ENCODE measurements at places on chromosomes 13 and 19. TPM values are rescaled to one million over a fixed set of nuclear protein-coding genes. Genes with fewer than 3 reads are reported as not detected.
A peak's percentile ranks its signal among the peaks of the same experiment; 100 is the strongest.

GRCh38 chr13:30724778-30725177 lies 10.6 kb upstream of the ALOX5AP start:
- H3K27ac ChIP-seq = no peak overlapping the region
- H3K4me3 ChIP-seq = no peak overlapping the region
- H3K36me3 ChIP-seq = peaks cover 4% of the 10 kb centered on the region
- peaks cover 4% of the 10 kb centered on the region for H3K27me3 ChIP-seq

C3 gene
- 0.09 TPM for polyA plus RNA-seq

DNA sequence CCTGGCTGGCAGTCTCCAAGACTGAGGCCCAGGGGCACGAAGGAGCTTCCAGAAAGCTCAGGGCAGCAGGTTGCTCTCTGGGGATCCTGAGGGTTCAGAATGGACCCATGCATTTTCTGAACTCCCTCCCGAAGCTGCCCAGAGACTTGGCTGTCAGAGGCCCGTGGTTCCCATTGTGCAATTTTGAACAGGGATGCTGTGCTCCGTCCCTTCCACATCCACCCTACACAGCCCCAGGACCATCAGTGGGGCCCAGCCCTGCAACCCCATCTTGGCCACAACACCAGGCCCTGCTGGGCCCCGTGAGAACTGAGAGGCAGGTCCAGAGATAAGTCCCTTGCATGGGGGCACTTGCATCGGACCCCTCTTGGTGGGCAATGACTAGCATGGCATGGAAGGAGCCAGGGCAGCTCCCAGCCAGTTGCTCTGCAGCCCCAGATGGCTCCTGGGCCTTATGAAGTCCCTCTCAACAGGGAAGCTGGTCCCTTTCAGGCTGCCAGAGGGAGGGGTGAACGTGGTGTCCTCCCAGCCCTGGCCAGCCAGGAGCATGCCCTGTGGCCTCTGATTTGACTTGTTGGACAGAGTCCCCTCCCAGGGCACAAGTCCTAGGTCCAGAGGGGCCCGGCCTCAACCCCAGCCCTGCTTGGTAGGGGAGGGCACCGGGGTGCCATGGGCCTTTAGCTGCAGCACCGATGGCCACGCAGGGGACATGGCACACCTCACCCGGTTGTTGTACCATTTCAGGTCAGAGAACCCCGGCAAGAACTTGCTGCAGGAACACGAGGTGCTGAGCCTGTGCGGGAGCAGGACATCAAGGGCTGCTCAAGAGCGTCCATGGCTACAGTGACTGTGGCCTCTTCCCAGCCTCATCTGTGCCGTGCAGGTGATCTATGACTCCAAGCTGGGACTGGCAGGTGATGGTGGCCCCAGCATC lies 17.3 kb upstream of the ZNF14 start:
- DNase-seq = no peak
- no peaks in the 10 kb centered on the region for H3K4me1 ChIP-seq
- no peaks in the 10 kb centered on the region for H3K27me3 ChIP-seq
- no peaks in the 10 kb centered on the region for H3K36me3 ChIP-seq
- H3K4me3 ChIP-seq = no peak overlapping the region

TMEM91 gene
- 5.2 TPM for polyA plus RNA-seq

GRCh38 chr13:83943530-83944279 lies 61.4 kb upstream of the SLITRK1 start:
- no peaks in the 10 kb centered on the region for H3K36me3 ChIP-seq
- H3K4me1 ChIP-seq = no peaks in the 10 kb centered on the region
- DNase-seq = no peak

DNA sequence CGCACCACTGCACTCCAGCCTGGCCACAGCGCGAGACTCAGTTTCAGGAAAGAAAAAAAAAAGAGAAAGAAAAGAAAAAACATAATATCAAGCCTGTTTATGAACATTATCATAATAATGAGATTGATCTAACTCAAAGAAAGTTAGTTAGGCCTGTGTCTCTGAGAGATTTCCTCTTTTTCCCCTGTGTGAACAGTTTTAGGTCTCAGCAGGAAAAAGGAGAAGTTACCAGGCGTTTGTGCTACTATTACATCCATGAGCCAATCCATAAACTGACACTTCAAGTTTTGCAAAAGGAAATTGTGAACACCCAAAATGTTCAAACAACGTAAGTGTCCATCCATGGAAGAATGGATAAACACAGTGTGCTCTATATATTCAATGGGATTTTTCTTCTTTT lies 3.8 kb downstream of the TARM1 start:
- DNase-seq = no peak
- peaks cover 2% of the 10 kb centered on the region for H3K27me3 ChIP-seq
- no peak overlapping the region for H3K4me3 ChIP-seq
- no peak overlapping the region for H3K27ac ChIP-seq
- no peaks in the 10 kb centered on the region for H3K36me3 ChIP-seq

DHX34 gene
- 5.2 TPM for polyA plus RNA-seq

DNA sequence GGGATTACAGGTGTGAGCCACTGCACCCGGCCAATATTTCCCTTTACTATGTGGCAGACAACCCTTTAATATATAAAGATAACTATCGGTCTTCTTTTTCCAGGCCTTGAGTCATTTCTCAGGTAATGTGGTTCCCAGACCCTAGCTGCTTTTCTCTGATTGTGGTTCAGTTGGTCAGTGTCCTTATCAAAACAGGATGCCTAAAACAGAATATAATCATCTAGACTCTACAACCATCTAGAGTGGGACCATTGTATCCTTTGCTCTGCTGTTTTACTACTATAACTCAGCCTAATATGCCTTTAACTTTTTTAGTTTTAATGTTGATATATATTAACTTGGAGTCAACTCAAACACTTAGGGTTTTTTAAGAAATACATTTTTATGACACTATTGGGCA lies 30.0 kb upstream of the HMGB1 start:
- H3K4me1 ChIP-seq = no peaks in the 10 kb centered on the region
- no peak overlapping the region for H3K4me3 ChIP-seq
- no peak overlapping the region for H3K27ac ChIP-seq
- no peaks in the 10 kb centered on the region for H3K36me3 ChIP-seq
- DNase-seq = no peak

- no peak for DNase-seq
- peaks cover 61% of the 10 kb centered on the region for H3K4me1 ChIP-seq
- H3K36me3 ChIP-seq = peaks cover 4% of the 10 kb centered on the region
- H3K4me3 ChIP-seq = peak overlapping the region; percentile 99
Measured at GRCh38 chr19:54158812-54159351, 639 bp downstream of the LENG1 start.

NAXD gene
- 7.7 TPM for polyA plus RNA-seq

- DNase-seq = no peak
- no peak overlapping the region for H3K4me3 ChIP-seq
- peaks cover 10% of the 10 kb centered on the region for H3K4me1 ChIP-seq
- no peaks in the 10 kb centered on the region for H3K27me3 ChIP-seq
- no peak overlapping the region for H3K27ac ChIP-seq
- peaks cover 84% of the 10 kb centered on the region for H3K36me3 ChIP-seq
Measured at GRCh38 chr19:56611288-56611687, 16.2 kb downstream of the ZNF71 start.

- peaks cover 4% of the 10 kb centered on the region for H3K27me3 ChIP-seq
- DNase-seq = no peak
- no peak overlapping the region for H3K4me3 ChIP-seq
- no peaks in the 10 kb centered on the region for H3K36me3 ChIP-seq
- H3K27ac ChIP-seq = no peak overlapping the region
Measured at GRCh38 chr19:29326849-29327840, 114.2 kb upstream of the UQCRFS1 start.

- peaks cover 4% of the 10 kb centered on the region for H3K36me3 ChIP-seq
- H3K4me3 ChIP-seq = no peak overlapping the region
- H3K4me1 ChIP-seq = peaks cover 5% of the 10 kb centered on the region
- no peak for DNase-seq
Measured at GRCh38 chr13:53201454-53202225, 173.0 kb downstream of the OLFM4 start.

- no peaks in the 10 kb centered on the region for H3K36me3 ChIP-seq
- H3K4me3 ChIP-seq = no peak overlapping the region
- no peak overlapping the region for H3K27ac ChIP-seq
- DNase-seq = no peak
Measured at GRCh38 chr13:95391785-95392184, 90.5 kb upstream of the ABCC4 start.

DNA sequence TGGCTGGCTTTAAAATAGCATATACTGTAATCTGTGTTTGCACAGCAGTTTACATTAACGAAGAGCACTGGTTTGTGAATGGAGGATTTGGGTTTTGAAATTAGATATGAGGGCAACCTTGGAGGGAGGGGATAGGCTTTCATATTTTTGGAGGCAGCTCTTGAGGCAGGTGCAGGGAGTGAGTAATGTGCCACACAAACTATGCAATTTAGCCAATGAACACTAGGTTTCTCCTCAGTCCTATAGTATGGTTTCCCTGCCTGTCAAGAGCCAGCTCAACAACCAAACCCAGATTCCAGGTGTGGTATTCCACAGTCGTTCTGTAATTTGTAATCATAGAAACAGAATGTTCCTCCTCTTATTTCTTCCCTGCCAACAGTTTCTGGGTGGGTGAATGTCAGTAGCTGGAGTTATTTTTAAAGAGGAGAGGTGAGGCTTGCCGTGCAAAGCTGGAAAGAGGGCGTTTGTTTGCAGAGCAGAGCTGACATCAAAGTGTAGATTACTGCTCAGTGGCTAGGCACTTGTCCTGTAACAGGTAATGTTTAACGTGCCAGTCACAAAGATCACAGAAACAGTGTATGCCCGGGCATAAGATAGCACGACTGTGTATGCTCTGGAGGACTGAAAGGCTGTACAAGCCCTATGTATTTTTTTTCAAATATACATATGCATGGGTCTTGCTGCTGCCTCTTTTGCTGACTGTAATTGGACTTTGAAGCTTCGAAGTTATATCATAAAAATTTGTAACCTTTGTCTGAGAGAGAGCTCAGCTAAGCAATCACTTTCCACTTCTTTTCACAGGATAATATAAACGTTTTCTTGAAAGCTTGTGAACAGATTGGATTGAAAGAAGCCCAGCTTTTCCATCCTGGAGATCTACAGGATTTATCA lies 124.2 kb downstream of the LMO7 start:
- no peaks in the 10 kb centered on the region for H3K36me3 ChIP-seq
- H3K4me1 ChIP-seq = peaks cover 20% of the 10 kb centered on the region
- peak overlapping the region; percentile 35 for H3K4me3 ChIP-seq
- no peak for DNase-seq
- peaks cover 4% of the 10 kb centered on the region for H3K27me3 ChIP-seq

- H3K27ac ChIP-seq = no peak overlapping the region
- peaks cover 3% of the 10 kb centered on the region for H3K27me3 ChIP-seq
- H3K4me1 ChIP-seq = peaks cover 21% of the 10 kb centered on the region
- no peak for DNase-seq
- peak overlapping the region; percentile 58 for H3K4me3 ChIP-seq
- H3K36me3 ChIP-seq = no peaks in the 10 kb centered on the region
Measured at GRCh38 chr13:28408235-28408848, 86.6 kb downstream of the FLT1 start.

JSRP1 gene
- polyA plus RNA-seq = not detected

DNA sequence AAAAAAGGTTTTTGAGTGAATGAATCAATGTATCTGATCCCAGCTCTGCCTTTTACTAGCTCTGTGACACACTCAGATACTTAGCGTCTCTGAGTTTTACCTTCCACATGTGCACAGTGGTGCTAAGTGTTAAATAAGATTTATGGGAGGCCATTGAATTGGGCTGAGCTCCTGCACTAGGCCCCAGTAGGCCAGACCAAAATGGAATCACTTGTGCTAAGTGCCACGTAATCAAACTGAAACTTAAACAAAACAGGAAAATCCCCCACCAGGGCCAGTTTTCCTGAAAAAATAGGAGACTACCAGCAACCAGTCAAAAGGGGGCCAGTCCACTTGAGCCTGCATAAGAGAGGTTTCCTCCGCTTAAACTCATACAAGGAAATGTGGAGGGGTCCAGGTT lies 40.9 kb downstream of the GJA3 start:
- H3K27me3 ChIP-seq = peaks cover 2% of the 10 kb centered on the region
- H3K36me3 ChIP-seq = no peaks in the 10 kb centered on the region
- H3K27ac ChIP-seq = peak overlapping the region; percentile 73
- H3K4me3 ChIP-seq = peak overlapping the region; percentile 95
- peaks cover 26% of the 10 kb centered on the region for H3K4me1 ChIP-seq
- no peak for DNase-seq

DNA sequence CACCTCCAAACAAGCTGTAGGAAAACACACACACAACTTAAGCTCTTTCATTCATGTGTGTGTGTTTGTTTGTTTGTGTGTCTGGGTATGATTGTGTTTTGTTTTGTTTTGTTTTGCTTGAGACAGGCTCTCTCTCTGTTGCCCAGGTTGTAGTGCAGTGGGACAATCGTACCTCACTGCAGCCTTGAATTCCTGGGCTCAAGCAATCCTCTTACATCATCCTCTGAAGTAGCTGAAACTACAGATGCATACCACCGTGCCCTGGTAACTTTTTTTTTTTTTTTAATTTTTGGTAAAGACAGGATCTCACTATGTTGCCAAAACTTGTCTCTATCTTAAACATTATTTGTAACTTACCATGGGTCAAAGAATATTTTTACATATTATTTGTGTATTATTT lies 431.7 kb downstream of the SLITRK1 start:
- H3K4me1 ChIP-seq = no peaks in the 10 kb centered on the region
- no peaks in the 10 kb centered on the region for H3K36me3 ChIP-seq
- no peaks in the 10 kb centered on the region for H3K27me3 ChIP-seq

GRCh38 chr13:111946214-111946613 lies 120.7 kb upstream of the SOX1 start:
- no peak for DNase-seq
- H3K36me3 ChIP-seq = no peaks in the 10 kb centered on the region
- H3K4me3 ChIP-seq = no peak overlapping the region
- H3K27me3 ChIP-seq = peaks cover 9% of the 10 kb centered on the region
- no peaks in the 10 kb centered on the region for H3K4me1 ChIP-seq
- no peak overlapping the region for H3K27ac ChIP-seq

ZNF700 gene
- polyA plus RNA-seq = 3.0 TPM

DNA sequence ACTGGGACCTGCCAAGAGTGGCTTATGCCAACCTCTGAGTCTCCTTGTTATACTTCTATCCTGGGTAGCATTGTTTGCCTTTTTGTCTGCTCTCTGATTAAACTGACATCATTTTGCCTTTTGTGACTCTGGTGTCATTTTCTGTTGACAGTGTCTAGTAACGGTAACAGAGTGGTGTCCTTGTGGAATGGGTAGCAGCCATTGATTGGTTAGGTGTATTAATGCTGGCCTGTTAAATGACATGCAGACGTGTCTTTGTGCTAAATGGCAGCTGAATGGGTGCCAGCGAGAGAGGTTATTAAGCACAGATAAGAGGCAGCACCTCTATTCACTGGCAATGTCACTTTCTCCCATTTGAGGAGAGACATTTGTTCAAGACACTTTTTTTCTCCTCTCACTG lies 1289.4 kb downstream of the PCDH9 start:
- no peak overlapping the region for H3K4me3 ChIP-seq
- H3K36me3 ChIP-seq = no peaks in the 10 kb centered on the region
- H3K27me3 ChIP-seq = peaks cover 3% of the 10 kb centered on the region
- no peak overlapping the region for H3K27ac ChIP-seq
- no peaks in the 10 kb centered on the region for H3K4me1 ChIP-seq

LIG1 gene
- 17.3 TPM for polyA plus RNA-seq
